Spinal cord (tissue), 10 donors: ENCODE measurements at places on chromosomes 12 and 14.

DNA sequence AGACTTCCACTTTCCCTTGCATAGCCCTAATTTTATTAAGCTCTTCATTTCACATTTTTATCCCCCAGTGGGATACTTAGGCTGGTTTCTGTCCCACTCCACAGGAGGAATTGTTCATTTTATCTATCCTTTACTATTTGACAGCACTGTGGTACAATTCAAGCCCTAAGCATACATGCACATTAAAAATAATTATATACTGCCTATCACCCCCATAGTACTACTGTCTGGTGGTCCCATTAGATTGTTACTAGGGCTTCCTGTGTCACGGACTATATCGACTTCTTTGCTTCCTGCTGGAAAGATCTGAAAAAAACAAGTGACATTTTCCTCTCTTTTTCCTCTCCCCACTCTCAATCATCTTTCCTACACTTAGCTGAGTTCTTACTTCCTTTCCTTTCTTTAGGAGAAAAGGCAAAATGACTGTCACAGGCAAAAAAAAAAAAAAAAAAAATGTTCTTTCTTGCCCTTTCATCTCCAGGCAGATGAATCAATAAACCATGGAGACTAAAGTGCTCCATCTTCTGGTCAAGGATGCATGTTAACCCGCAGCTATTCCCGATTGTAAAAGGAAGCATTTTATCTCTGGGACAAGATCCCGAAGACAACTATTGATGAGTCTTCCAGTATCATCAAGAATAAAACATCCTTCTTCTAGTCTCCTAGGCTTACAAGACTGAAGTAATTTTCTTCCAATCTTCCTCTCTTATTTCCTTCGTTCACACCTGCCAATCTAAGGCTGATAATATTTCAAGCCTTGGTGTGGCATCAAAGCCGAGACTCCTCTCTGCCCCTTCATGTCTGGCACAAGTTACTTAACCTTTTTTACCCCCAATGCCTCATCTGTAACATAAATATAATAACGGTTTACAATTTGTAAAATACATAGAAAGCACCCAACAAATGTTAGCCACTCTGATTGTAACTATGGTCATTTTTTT is 94.4 kb upstream of the PLEKHG7 start:
- H3K4me1 ChIP-seq, result no peaks in the 10 kb centered on the region
- no peak overlapping the region for H3K4me3 ChIP-seq
- no peaks in the 10 kb centered on the region for H3K36me3 ChIP-seq
- no peak for DNase-seq
- no peak overlapping the region for H3K27ac ChIP-seq

- H3K36me3 ChIP-seq, result no peaks in the 10 kb centered on the region
- no peaks in the 10 kb centered on the region for H3K4me1 ChIP-seq
- H3K4me3 ChIP-seq, result no peak overlapping the region
- H3K27me3 ChIP-seq, result no peaks in the 10 kb centered on the region
- no peak overlapping the region for H3K27ac ChIP-seq
- no peak for DNase-seq
Measured at GRCh38 chr14:20143911-20144310, 5.3 kb downstream of the OR4N5 start.

GRCh38 chr12:5328669-5329517 is 103.0 kb upstream of the NTF3 start:
- DNase-seq, result no peak
- no peaks in the 10 kb centered on the region for H3K4me1 ChIP-seq
- no peak overlapping the region for H3K27ac ChIP-seq
- no peaks in the 10 kb centered on the region for H3K27me3 ChIP-seq

GRCh38 chr12:67116134-67116533 is 153.0 kb upstream of the CAND1 start:
- H3K27ac ChIP-seq, result no peak overlapping the region
- H3K27me3 ChIP-seq, result no peaks in the 10 kb centered on the region
- no peaks in the 10 kb centered on the region for H3K36me3 ChIP-seq
- H3K4me1 ChIP-seq, result no peaks in the 10 kb centered on the region
